ENCODE measurements at places on chromosomes 6 and 20.

- DNase-seq, result no peak
Observed at GRCh38 chr6:152575621-152576150, 61.5 kb downstream of the SYNE1 start.

- no peak for DNase-seq
Observed at GRCh38 chr6:1363298-1363697, 26.1 kb upstream of the FOXF2 start.

- DNase-seq, result no peak
Observed at GRCh38 chr6:80733641-80734040, 627.2 kb downstream of the BCKDHB start.

- no peak for DNase-seq
Observed at GRCh38 chr20:17844133-17844429, 124.5 kb downstream of the SNX5 start.

DNA sequence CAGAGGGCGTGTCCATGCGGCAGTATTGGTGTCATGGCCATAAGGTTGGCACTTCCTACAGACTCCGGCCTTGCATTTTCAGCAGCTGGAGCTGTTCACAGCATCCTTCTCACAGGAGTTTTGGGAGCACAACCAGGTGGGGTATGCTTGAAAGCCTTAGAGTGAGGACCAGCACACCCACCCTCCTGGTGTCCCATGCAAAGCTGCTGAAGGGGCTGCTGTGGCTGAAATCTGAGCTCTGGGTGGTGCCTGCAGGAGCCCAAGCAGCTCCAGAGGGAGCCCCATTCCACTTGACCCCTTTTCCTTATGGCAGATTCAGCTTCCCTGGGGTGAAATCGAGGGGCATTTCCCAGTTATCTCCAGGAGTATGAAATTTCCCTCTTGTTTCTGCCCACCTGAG lies 74.0 kb upstream of the BHLHE23 start:
- no peak for DNase-seq

DNA sequence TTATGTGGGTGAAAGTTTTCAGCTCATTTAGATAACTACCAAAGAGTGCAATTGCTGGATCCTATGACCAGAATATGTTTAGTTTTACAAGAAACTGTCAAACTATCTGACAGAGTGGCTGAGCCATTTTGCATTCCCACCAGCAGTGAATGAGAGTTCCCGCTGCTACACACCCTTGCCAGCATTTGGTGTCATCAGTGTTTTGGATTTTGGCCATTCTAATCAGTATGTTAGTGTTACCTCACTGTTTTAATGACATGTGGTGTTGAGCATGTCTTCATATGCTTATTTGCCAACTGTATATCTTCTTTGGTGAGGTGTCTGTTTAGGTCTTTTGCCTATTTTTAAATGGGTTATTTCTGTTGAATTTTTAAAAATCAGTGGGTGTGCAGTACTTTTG lies 120.9 kb downstream of the CFAP61 start:
- no peak for DNase-seq

DNA sequence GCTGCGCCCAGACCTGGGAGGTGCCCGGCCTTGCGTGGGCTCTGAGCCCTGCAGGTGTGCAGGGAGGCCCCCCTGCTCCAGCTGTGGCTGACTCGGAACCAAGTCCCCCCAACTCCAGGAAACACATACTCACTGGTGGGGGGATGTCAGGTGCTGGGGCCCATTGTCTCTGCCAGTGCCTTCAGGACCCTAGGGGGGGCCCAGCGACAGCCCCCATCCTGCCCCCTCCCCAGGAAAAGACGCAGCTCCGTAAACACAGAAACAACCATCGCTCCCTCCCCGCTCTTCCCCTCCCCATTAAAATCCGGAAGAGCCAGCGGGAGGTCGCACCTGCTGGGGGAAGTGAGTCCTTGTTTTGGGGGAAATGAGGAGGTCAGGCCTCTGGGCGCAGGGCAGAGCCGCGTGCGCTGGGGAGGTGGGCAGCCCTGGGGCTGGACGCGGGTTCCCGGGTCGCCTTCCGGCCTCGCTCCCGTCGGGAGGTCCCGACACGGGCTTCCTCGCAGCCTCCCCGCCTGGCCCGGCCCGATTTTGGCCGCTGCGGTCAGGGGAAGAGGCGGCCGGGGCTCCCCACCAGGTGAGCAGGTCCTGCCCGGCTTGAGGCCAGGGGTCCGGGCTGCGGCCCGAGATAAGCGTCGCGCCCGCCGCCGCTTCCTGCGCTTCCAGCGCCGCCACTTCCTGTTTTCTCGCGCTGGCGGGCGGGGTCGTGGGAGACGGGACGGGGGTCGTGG lies 6.2 kb downstream of the C20orf204 start:
- no peak for DNase-seq

DNA sequence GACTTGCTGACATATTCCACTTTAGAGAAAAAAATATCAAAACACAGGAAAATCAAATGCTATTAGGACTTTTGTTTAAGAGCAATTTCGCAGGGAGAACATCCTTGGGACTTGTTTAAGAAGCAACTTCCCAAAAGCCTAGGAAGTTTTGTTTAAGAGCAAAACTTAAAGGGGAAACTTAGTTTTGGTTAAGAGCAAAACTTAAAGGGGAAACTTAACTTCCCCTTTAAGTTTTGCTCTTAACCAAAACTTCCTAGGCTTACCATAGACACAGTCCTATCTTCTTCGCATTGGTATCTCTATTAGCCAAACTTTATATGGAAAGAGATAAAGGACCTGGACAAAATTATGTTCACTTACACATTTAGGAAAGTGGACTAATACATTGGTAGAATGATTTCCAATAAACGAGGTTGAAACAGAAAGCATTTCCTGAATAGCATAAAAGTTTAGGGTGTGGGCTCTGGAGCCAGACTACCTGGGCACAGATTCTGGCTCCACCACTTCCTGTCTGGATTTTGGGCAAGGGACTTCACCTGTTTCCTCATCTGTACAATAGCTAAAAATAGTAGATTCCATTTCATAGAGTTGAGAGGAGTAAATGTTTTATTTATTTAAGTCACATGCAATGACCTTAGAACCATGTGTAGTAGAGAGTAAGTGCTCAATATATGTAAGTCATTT lies 15.7 kb downstream of the PAQR8 start:
- DNase-seq, result no peak

GRCh38 chr20:61321481-61321880 lies 69.4 kb downstream of the CDH4 start:
- DNase-seq, result no peak

DNA sequence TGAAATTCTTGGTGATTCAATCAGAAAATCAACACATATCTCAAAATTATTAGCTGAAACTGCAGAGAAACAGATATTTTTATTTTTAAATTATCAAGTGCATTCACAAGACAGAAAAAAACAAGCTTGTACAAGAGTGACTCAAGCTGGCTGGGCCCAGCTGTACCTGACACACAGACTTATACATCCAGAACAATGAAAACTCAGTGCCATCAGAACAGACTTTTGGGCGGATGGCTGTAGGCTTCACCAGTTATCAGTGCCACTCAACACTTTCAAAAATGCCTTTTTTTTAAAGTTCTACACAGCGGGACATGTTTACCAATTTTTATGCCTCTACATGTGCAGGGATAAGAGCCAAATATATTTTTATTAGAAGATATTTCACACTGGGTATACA lies 102.8 kb downstream of the MYB start:
- DNase-seq, result no peak

DNA sequence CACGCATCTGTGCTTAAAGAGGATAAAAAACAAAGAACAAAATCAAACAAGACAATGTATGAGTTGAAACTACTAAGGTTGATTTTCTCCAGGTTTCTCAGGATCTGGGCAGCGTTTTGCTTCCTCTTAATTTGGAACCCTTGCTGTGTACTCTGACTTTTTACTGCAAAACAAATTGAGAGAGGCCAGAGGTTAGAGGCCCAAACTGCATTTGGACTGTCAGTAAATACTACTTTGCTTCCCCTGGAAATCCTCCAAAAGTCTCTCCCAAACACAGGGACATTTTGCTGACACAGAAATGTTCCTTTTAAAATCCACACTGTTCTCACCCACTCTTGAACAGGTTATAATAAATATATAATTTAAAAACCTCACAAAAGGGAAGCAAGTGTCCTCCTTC lies 1.1 kb downstream of the ARG1 start:
- no peak for DNase-seq

DNA sequence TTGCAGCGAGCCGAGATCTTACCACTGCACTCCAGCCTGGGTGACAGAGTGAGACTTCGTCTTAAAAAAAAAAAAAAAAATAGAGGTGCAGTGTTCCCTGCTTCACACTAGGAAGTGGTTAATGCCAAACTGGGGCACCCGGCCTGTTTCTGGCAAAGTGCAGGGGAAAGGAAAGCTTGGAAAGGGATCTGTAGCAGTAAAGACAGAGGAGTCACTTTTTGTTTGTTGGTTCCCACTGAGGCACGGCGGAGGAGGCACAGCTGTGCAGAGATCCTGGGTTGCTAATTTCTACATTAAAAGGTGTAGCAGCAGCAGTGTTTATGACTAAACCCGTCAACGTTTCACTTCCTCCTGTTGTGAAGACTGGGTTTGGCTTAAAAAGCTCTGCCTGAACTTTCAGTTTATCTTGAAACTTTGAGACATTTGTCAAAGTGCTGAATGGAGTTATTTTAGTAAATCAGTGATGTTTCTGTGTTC lies 125.6 kb downstream of the CARMIL1 start:
- no peak for DNase-seq

GRCh38 chr6:146860583-146860982 lies 261.8 kb downstream of the ADGB start:
- no peak for DNase-seq

- DNase-seq, result no peak
Observed at GRCh38 chr20:20070871-20071726, 18.8 kb downstream of the CFAP61 start.

DNA sequence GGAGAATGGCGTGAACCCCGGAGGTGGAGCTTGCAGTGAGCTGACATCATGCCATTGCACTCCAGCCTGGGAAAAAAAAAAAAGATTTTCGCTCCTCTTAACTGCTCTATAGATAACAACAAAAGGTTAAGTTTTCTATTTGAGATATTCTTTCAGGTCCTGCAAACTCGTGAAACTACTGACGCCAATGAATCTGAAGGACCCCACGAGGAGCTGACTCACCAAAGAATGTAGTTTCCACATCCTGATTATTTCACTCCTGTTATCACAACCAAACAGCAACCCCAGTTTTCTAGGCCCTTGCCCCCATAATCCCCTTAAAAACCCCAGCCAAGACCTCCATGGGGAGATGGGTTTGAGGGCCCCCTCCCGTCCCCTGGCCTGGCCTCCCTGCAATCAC lies 58.7 kb downstream of the OTOR start:
- DNase-seq, result no peak

- DNase-seq, result no peak
Observed at GRCh38 chr20:10171864-10172751, 46.5 kb upstream of the SNAP25 start.

- no peak for DNase-seq
Observed at GRCh38 chr20:16917636-16918035, 169.5 kb downstream of the OTOR start.

GRCh38 chr6:3310703-3311102 lies 52.0 kb downstream of the PSMG4 start:
- no peak for DNase-seq

DNA sequence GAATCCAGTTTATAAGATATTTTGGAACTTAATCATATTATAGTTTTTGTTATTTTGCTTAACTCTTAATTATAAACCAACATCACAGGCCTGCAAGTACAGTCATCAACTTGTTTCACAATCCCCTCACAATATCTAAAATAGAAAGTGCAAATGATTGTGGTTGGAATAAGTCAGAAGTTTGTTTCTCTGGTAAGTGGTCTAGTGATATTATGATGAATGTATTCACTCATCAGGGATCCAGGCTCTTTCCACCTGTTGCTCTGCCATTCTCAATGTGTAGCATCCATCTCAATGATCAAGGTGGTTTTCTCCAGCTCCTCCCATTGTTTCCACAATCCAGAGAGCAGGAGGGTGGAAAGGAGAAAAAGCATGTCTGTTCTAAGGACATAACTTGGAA lies 54.2 kb downstream of the OPN5 start:
- DNase-seq, result no peak

DNA sequence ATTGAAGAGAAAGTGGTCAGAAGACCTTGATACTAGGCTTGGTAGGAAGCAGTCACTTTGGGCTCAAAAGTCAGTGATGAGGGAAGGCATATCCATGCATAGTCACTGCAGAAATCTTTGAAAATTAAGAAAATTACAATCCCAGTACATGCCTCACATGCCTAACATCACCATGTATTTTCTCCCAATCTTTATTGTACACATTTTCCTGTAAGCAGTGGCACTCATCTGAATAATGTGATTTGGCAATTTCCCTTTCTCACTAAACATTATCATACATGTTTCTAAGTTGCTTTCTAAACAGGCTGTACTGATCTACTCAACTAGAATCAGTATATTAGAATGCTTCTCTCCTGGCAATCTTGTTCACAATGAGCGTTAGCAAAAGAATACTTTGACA lies 280.7 kb upstream of the SUPT3H start:
- no peak for DNase-seq

GRCh38 chr6:31114970-31115849 lies 610 bp downstream of the PSORS1C1 start:
- DNase-seq, result no peak

DNA sequence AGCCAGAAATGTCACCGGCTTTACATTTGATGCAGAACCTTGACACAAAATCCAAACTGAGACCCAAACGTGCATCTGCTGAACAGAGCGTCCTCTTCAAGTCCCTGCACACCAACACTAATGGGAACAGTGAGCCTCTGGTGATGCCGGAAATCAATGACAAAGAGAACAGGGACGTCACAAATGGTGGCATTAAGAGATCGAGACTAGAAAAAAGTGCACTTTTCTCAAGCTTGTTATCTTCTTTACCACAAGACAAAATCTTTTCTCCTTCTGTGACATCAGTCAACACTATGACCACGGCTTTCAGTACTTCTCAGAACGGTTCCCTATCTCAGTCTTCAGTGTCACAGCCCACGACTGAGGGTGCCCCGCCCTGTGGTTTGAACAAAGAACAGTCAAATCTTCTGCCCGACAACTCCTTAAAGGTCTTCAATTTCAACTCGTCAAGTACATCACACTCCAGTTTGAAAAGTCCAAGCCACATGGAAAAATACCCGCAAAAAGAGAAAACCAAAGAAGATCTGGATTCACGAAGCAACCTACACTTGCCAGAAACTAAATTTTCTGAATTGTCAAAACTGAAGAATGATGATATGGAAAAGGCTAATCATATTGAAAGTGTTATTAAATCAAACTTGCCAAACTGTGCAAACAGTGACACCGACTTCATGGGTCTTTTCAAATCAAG lies 108.4 kb downstream of the RTN4IP1 start:
- DNase-seq, result no peak

DNA sequence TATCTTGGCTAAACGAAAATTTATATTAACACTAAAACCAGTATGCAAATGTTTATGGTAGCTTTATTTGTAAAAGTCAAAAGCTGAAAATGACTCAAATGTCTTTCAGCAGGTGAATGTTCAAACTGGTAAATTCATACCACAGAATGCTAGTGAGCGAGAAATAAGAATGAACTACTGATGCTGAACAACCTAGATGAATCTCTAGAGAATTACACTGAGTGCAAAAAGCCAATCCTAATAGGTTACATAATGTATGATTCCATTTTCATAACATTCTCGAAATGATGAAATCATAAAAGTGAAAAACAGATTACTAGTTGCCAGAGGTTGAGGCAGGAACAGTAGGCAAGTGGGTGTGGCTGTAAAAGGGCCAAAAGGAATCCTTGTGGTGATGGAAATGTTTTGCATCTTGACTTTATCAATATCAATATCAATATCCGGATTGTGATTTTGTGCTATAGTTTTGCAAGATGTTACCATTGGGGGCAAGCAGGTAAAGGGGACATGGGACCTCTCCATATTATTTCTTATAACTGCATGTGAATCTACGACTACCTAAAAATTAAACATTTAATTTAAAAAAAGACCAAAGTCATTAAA lies 26.1 kb downstream of the ZNF311 start:
- no peak for DNase-seq
